ENCODE measurements at places on chromosomes 1 and 21.
A peak's percentile ranks its signal among the peaks of the same experiment; 100 is the strongest.

GRCh38 chr1:114756009-114756892 lies 1.5 kb downstream of the CSDE1 start:
- peaks cover 57% of the 10 kb centered on the region for H3K4me1 ChIP-seq
- H3K27me3 ChIP-seq, result no peaks in the 10 kb centered on the region
- peak overlapping the region; percentile 94 for H3K4me3 ChIP-seq
- H3K36me3 ChIP-seq, result no peaks in the 10 kb centered on the region

DNA sequence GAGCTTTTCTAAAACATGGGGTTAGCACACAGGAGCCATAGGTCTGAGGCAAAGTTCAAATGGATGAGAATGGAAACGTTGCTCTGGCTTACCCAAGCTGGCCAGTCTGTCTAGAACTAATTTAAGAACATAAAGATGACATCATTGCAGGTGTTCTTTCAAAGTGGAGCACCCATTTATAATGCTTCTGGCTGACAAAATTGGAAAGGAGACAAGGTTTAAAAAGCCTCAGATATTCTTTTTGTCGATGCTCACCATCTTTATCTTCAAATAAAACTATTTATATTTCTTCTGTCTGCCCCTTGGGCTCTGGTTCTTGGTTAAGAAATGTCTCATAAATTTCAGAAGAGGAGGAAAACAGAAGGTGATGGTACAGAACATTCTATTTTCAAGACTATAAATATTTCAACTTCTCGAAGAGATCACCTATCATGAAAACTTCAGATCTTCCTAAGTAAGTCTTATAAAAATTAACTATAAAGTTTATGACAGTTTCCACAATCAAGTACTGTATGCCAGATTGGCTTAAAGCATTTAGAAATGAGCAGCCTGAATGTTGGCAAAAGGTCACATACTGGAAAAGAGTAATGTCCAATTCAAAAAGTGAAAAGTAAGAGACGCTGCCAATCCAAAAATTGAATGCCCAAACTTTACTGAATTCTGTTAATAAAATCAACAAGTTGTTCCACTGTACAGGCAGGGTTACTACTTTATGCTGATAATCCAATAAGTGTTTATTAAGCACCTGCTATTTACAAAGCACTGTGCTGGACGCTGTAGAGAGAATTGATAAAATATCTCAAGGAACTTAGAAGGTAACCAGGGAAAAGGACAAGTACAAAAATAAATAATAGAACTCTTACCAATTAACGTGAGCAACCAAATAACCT lies 92.0 kb downstream of the ETS2 start:
- H3K36me3 ChIP-seq, result no peaks in the 10 kb centered on the region
- H3K27ac ChIP-seq, result no peak overlapping the region
- no peak overlapping the region for H3K4me3 ChIP-seq
- peaks cover 3% of the 10 kb centered on the region for H3K4me1 ChIP-seq

GRCh38 chr1:228542981-228543380 lies 55.8 kb downstream of the RNF187 start:
- no peak overlapping the region for H3K27ac ChIP-seq
- H3K4me3 ChIP-seq, result no peak overlapping the region
- H3K36me3 ChIP-seq, result no peaks in the 10 kb centered on the region
- no peak for DNase-seq
- H3K4me1 ChIP-seq, result no peaks in the 10 kb centered on the region

DNA sequence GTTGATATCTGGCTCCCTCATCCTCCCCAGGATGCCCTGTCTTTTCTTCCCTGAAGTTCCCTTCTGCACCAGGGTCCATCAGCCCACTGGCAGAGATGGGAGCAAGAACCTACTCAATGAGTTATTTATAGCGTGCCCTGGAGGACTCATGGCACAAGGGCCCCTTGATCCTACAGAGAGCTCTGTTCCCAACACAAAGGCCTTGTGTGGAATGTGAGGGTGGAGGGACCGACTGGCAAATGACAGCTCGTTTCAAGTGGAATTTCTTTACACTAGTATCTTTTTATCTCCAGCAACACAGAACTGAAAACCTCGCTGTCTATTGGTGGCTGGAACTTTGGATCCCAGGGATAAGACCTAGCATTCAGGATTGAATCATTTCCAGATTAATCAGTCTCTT lies 22.4 kb downstream of the CHI3L2 start:
- H3K4me3 ChIP-seq, result no peak overlapping the region
- no peaks in the 10 kb centered on the region for H3K27me3 ChIP-seq
- no peaks in the 10 kb centered on the region for H3K36me3 ChIP-seq
- no peaks in the 10 kb centered on the region for H3K4me1 ChIP-seq
- H3K27ac ChIP-seq, result no peak overlapping the region

- DNase-seq, result no peak
- peaks cover 18% of the 10 kb centered on the region for H3K36me3 ChIP-seq
- no peak overlapping the region for H3K4me3 ChIP-seq
- no peak overlapping the region for H3K27ac ChIP-seq
- no peaks in the 10 kb centered on the region for H3K27me3 ChIP-seq
- no peaks in the 10 kb centered on the region for H3K4me1 ChIP-seq
Observed at GRCh38 chr1:112533029-112533428, 24.3 kb downstream of the WNT2B start.

- H3K4me3 ChIP-seq, result no peak overlapping the region
- DNase-seq, result no peak
- no peaks in the 10 kb centered on the region for H3K27me3 ChIP-seq
- H3K4me1 ChIP-seq, result peaks cover 80% of the 10 kb centered on the region
- peaks cover 20% of the 10 kb centered on the region for H3K36me3 ChIP-seq
Observed at GRCh38 chr1:19412654-19413053, 72.7 kb downstream of the CAPZB start.

DNA sequence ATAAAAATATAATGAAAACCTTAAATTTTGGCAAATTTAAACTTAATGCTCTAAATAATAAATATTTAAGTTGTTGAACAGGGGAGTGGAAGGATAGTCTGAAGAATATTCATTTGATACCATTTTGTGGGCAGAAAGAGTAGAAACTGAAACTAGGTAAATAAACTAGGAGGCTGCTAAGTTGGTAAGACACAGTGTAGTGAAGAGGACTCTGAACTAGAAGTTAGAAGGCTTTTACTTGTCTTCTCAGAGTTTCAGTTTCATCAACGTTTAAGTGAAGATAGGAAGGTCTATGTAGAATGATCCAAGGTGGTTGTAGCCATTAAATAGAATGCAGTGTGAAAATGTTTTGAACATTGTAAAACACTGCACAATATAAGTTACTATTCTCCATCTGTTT lies 516.9 kb downstream of the AMY1C start:
- no peak overlapping the region for H3K27ac ChIP-seq
- H3K36me3 ChIP-seq, result no peaks in the 10 kb centered on the region
- DNase-seq, result no peak
- H3K4me3 ChIP-seq, result no peak overlapping the region
- H3K27me3 ChIP-seq, result no peaks in the 10 kb centered on the region
- no peaks in the 10 kb centered on the region for H3K4me1 ChIP-seq

- no peaks in the 10 kb centered on the region for H3K36me3 ChIP-seq
- peaks cover 9% of the 10 kb centered on the region for H3K4me1 ChIP-seq
- H3K4me3 ChIP-seq, result no peak overlapping the region
- no peak overlapping the region for H3K27ac ChIP-seq
Observed at GRCh38 chr1:31877544-31877943, 60.6 kb downstream of the PTP4A2 start.
